Mucosa of gallbladder (tissue), 1 donor: ENCODE measurements at places on chromosomes 12 and 14. TPM values are rescaled to one million over a fixed set of nuclear protein-coding genes. Genes with fewer than 3 reads are reported as not detected.
A peak's percentile ranks its signal among the peaks of the same experiment; 100 is the strongest.

GRCh38 chr12:71057330-71057729 is 100.5 kb downstream of the TSPAN8 start:
- no peak for DNase-seq

- DNase-seq = no peak
Measured at GRCh38 chr12:82182601-82183190, 175.5 kb downstream of the CCDC59 start.

GRCh38 chr12:112971248-112971647 is 7.1 kb upstream of the OAS2 start:
- no peak for DNase-seq

- DNase-seq = no peak
Measured at GRCh38 chr12:28513983-28514382, 323.7 kb downstream of the CCDC91 start.

DNA sequence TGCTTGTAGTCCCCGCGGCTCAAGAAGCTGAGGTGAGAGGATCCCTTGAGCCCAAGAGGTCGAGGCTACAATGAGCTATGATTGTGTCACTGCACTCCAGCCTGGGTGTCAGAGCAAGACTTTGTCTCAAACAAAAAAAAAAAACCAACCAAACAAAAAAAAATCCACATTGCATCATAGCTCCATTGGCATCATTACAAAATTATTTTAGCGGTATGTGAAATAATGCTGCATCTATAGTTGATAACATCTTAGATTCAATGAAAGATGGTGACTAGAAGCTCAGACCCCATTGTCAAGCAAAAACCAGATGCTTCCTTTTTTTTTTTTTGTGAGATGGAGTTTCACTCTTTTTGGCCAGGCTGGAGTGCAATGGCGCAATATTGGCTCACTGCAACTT is 14.8 kb upstream of the PTHLH start:
- DNase-seq = no peak

DNA sequence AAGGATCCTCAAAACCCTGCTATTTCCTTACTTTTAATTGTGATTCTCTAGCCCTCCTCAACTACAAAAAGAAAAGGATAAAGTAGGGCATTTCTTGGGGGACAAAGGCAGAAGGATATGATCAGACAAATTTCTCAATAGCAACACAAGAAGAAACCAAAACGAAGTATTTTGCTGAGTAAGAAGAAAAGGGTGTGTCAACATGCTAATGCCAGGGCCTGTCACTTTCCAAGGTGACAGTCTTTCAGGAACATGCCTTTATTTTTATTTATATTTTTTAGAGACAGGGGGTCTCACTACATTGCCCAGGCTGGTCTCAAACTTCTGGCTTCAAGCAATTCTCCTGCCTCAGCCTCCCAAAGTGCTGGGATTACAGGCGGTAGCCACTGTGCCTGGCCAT is 39.8 kb downstream of the CBX5 start:
- no peak for DNase-seq

DNA sequence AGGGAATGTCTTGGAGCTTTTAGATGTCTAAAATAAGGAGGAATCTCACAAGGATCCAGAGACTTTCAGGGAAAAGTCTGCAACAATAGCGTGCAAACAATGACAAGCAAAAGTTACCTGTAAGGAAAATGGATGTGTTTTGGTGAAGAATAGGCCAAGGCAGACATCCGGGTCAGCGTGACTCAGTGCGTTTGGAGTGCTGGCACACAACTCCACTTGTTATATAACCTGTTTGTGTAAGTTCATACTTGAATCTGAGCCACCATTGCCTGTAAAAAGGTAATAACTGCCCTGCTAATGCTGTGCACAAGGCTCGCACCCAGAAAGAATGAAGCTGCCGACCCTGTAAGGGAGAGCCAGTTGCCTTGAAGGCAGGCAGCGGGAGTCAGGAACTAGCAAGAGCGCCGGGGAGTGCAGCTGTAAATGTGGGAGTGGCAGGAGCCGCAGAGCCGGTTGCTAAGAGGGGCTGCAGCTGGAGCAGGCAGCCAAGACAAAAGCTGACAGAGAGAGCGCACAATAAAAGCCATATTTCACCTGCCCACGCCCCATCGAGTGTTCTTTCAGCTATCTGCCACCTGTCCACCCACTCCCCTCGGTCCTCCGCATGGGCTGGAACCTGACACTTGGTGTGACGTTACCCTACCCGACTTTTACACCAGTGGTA is 638.5 kb upstream of the MIS18BP1 start:
- no peak for DNase-seq

DNA sequence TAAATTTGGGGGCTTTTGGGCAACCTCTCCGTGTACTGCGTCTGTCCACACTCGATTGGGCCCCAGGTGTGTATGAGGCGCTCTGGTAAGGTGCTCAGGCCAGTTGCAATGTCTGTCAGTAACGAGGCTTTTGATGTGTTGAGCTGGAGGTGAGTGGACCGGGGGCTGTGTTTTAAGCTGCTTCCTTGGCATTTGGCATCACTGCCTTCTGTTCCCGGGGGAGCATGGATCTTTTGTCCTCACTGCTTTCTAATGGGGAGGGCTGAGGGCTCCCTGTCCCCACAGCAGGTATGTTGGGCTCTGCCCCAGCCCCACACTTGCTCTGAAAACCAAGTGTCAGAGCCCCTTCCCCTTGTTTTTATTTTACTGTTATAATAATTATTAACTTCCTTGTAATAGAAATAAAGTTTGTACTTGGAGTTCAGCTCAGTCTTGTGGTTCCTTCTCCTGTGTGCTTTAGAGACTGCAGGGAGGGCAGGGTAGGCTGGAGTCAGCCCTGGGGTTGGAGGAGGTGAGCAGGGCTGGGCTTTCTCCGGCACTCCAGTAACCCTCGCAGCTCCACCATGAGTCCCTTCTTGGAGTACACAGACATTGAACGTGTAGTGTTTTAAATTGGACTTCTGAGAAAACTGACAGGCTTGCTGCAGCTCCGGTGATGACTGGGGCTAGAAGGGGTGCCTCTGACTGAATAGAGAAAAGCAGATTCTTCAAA is 28.0 kb downstream of the TRAFD1 start:
- no peak for DNase-seq

GRCh38 chr14:67674139-67674479 is 323 bp downstream of the VTI1B start:
- DNase-seq = peak; percentile 61

DNA sequence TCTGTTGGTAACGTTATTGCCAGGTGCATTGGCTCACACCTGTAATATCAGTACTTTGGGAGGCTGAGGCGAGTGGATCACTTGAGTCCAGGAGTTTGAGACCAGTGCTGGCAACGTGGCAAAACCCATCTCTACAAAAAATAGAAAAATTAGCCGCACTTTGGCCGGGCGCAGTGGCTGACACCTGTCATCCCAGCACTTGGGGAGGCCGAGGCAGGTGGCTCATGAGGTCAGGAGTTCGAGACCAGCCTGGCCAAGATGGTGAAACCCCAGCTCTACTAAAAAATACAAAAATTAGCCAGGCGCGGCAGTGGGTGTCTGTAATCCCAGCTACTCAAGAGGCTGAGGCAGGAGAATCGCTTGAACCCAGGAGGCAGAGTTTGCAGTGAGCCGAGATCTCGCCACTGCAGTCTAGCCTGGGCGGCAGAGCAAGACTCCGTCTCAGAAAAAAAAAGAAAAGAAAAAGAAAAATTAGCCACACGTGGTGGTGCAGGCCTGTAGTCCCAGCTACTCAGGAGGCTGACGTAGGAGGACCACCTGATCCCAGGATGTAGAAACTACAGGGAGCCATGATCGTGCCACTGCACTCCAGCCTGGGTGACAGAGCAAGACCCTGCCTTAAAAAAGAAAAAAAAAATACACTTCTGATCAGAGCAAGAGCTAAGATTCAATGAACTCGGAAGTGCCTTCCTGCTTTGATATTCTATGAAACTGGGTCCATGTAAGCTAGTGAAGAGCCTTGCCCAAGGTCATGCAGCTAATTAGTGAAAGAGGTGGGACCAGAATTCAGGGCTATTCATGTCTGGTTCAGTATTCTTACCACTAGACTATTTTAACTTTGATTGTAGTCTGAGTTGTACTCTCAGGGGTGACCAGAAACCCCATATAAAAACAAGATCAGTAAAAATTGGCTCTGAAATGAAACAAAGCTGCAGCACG is 4.2 kb upstream of the RNASE8 start:
- no peak for DNase-seq

- DNase-seq = peak; percentile 36
Measured at GRCh38 chr12:67765776-67766766, 117.5 kb downstream of the DYRK2 start.

Gene PROX2
- total RNA-seq = 0.06 TPM

Gene PTPRB
- 26.0 TPM for total RNA-seq

Gene LRRK2
- total RNA-seq = 28.7 TPM

Gene ALG10
- total RNA-seq = 11.3 TPM

Gene MYH6
- total RNA-seq = not detected

Gene NGB
- total RNA-seq = not detected

Gene RIPK3
- total RNA-seq = 56.5 TPM

Gene CSRP2
- total RNA-seq = 53.7 TPM
